ENCODE measurements at places on chromosomes 3 and 15.

DNA sequence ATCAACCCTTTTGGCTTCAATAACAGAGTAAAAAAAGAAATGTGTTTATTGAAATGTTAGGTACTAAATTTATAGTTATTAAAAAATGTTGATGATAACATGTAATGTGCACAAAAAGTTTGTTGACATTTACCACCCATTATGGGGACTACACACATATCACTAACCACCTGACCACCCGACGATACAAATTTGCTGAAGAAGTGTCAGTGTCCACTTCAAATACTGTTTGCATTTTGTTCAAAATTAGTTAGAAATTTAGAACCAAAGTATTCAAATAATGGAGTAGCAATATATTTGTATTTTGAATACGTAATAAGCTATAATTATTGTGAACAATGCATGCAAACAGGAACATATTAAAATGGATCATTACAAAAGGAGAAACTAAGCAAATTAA lies 54.4 kb downstream of the KCNH8 start:
- no peak for DNase-seq

- no peak for DNase-seq
These were observed 21.1 kb upstream of the THSD4 start for GRCh38 chr15:71094137-71094536.

GRCh38 chr3:130488288-130488687 lies 28.7 kb upstream of the COL6A6 start:
- no peak for DNase-seq

DNA sequence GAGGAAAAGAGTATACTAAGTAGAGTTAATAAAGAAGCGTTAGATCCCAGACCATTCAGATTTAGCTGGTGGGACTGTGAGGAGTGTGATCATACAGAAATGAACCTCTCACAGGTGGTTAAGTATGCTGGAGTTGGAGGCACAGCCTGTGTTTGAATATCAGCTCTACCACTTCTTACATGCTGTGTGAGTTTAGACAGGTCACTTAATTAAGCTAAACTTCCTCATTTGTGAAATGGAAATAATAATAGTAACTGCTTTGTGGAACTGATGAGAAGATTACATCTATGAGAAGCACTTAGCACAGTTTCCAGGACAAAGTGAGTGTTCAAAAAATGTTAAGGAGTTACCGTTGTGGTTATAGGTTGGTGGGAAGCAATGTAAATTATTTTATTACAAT lies 8.4 kb downstream of the ACP3 start:
- DNase-seq: no peak

DNA sequence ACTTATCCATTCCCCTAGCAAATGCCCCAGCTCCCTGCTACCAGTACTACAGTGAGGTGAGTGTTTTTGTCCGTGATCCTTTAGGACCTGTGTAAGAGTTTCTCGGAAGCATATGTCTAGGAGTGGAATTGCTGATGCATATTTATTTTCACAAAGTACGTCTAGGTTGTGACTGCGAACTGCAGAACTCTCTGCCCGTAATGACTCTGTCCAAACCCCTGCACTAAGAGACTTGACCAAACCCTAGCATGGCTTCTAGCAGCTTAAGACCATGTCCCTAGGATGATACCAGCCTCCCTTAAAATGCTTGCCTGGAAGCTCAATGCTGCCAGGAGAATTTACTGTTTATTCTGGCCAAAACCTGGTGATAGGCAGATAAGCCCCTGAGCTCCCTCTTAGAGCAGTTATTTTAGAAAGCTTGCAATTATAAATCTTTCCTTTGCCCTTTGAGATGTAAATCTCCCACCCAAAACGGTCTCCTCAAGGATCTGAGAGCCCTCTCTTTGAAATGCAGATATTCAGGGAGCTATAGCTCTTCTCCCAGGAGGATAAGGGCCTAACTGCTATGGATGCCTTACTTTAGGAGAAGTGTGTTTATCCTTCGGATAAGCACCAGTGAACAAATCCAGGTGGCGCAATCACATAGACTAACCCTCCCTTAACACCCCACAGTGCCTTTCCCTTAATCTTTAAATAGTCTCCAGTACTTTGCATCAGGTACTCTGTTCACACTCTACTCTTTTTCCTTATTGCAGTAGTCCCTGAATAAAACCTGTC lies 14.7 kb upstream of the CA12 start:
- DNase-seq: peak; percentile 75

- no peak for DNase-seq
These were observed 185.0 kb upstream of the ANKRD28 start for GRCh38 chr3:15982667-15983196.

DNA sequence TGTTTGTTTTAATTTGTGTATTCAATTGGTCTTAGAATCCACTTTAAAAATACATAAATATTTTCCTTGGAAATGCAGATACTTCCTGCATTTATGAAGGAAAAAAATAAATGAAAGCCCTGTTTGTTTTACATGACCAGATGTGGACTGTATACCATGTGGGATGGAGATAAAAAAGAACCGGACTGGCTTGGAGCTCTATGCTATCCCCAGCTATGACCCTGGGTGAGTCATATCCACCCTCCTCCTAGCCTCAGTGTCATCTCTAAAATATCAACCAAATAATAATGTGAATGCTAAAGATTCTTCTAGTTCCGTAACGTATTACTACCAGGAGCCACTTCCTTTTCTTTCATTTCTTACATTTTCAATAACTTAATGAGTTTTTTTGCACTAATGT lies 44.5 kb upstream of the PDZRN3 start:
- no peak for DNase-seq

GRCh38 chr3:48804930-48805329 lies 42.7 kb downstream of the PRKAR2A start:
- DNase-seq: peak; percentile 8

- DNase-seq: peak; percentile 68
These were observed 18.4 kb downstream of the CCK start for GRCh38 chr3:42247576-42248027.

DNA sequence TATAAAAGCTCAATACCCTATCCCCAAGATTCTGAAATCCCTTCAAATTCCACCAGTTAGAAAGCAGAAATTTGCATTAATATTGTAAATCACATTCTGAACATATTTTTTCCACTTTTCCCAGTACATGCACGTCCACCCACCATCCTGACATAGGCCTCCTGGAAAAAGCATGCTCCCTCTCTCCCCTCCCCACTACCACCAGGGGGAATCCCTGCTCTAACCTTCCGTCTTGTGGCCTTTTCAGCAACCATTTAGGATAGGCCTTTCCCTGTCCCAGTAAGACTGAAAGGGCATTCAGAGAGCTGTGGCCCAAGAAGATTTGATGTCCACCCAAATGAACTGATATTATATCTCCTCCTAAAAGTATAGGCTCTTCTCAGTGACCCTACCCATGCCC lies 182.1 kb downstream of the ARRDC4 start:
- peak; percentile 72 for DNase-seq

DNA sequence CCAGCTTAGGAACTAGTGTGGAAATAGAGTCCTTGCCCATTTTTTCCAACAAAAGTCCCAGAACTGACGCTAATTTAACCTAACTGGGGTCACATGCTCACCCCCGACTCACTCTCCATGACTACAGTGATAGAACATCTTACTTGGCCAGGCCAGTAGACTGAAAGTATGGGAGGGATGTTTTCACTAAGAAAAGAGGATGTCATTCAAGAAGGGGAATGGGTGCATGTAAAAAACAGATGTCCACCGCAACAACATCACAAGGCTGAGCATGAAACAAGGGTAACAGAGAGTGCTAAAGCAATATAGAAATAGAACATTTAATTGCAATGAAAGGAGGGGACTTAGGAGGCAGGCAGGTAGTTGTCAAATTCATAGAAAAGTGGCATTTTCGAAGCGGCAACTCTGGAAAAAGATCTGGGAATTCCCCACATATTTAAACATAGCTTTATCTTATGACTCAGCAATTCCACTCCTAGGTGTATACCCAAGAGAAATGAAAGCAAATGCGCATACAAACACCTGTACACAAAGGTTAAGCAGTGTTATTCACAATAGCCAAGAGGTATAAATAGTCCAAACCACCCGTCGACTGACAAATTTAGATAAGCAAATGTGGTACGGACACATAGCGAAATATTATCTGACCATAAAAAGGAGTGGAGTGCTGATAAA lies 41.1 kb upstream of the UBE2E2 start:
- DNase-seq: no peak

DNA sequence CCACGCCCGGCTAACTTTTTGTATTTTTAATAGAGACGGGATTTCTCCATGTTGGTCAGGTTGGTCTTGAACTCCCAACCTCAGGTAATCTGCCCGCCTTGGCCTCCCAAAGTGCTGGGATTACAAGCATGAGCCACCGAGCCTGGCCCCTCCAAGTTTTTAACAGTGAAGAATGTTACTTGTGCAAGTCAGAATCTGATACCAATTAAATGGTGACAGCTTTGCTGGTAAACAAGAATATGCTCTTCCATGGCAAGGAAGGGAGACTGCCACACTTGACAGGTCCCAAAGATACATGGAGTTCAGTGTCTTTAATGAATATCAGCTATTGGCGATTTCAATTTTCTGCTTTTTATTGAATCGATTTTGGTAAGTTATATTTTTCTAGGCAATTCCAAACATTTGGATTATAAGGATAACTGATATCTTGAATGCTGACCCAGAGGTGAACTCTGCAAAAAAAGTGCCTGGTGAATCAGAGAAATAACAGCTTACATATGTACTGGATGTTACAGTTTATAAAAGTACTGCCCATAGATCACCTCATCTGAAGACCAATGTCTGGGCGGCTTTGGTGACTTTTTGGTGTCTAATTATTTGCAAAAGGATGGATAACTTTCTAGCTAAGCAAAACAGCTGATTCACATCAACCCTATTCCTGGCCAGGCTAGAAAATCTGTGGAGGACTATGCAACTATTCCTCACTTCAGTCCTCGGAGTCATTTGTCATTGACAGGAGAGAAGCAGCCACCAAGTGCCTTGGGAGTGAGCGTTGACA lies 1.2 kb downstream of the PARP16 start:
- no peak for DNase-seq

DNA sequence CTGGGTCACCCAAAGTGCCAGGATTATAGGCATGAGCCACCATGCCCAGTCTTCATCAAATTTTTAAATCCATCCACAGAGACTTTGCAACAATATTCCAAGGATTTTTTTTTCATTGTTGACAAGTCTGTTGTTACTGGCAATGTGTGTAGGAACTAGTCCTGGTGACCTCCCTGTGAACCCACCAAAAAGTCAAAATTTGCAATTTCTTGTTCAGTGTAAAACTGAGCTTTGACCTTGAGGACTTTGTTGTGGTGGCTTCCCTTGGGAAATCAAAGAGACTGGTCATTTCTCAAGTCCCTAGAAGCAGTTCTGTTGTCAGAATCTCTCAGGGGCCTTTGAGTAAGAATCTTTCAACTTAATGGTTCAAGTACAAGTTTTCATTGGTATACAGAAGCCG lies 36.9 kb upstream of the COL8A1 start:
- DNase-seq: no peak
